ENCODE measurements at places on chromosomes 6 and 20. TPM values are rescaled to one million over a fixed set of nuclear protein-coding genes. Genes with fewer than 3 reads are reported as not detected.

Gene TRIM26
- 40.4 TPM for total RNA-seq

Gene TAF4
- total RNA-seq, result 15.9 TPM

Gene CCN2
- 102 TPM for total RNA-seq

Gene DPPA5
- total RNA-seq, result not detected

- no peak for DNase-seq
These were observed 5.7 kb upstream of the TRIM40 start for GRCh38 chr6:30130179-30130679.

GRCh38 chr6:35191889-35192288 lies 21.9 kb upstream of the SCUBE3 start:
- DNase-seq, result no peak

DNA sequence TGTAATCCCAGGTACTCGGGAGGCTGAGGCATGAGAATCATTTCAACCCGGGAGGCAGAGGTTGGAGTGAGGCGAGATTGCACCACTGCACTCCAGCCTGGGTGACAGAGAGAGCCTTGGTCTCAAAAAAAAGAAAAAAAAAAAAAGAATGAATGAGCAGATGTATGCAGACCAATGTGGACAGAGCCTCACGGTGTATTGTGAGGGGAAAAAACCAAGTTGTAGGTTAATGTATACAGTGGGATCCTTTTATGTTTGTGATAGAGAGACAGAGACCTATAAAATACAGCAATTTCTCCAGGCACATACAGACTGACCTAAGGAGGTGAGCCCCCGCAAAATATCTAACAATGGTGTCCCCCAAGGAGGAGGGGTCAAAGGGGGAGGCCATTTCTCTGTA lies 11.7 kb downstream of the TGM2 start:
- DNase-seq, result no peak

- no peak for DNase-seq
These were observed 105.2 kb upstream of the FOXP4 start for GRCh38 chr6:41440958-41441357.

DNA sequence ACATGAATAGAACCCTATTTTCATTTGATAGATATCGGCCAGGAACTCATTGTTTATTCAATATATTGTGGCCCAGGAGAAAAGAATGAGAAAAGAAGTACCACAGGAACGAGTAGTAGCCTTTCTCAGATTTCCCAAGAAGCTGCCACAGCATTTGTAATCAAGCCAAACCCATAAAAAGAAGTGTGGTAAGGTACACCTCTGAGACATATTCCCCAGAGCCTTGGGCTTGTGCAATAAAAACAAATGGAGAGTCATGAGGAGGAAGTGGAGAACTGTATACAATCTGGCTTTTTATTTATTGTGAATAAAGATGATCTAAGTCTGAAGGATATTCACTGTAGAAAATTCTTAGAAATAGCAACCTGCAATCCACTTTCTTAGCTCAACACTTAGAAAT lies 36.7 kb downstream of the KIF6 start:
- no peak for DNase-seq

GRCh38 chr6:32603888-32604287 lies 14.2 kb upstream of the HLA-DRB1 start:
- no peak for DNase-seq

GRCh38 chr6:163776196-163776905 lies 361.8 kb downstream of the QKI start:
- DNase-seq, result no peak

GRCh38 chr6:156402227-156402626 lies 375.0 kb upstream of the ARID1B start:
- no peak for DNase-seq

DNA sequence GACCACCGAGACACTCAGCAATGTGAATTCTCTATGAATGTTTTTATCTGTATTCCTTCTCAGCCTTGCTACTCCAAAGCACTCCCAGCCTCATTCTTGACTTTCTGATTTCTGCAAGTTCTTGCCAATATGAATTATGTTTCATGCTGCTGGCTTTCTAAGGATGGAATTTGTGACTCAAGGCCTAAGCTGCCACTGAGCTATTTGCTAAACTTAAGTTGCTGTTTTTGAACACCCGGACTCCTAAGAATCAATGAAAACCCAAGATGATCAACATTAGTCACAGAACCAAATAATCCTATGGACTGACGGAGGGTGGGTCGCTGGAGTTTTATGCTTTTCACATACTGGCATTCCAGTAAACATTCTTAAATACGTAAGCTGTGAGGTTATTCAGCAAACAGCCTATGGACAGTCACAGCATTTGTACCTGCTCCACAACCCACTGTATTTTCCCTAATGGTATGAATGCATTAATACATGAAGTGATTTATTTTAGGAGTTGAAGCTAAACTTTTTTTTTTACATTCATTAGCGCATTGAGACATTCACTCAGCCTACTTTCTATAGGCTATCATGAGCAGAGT lies 8.2 kb upstream of the PXDC1 start:
- no peak for DNase-seq

GRCh38 chr20:2521369-2522305 lies 12.9 kb upstream of the ZNF343 start:
- DNase-seq, result no peak

DNA sequence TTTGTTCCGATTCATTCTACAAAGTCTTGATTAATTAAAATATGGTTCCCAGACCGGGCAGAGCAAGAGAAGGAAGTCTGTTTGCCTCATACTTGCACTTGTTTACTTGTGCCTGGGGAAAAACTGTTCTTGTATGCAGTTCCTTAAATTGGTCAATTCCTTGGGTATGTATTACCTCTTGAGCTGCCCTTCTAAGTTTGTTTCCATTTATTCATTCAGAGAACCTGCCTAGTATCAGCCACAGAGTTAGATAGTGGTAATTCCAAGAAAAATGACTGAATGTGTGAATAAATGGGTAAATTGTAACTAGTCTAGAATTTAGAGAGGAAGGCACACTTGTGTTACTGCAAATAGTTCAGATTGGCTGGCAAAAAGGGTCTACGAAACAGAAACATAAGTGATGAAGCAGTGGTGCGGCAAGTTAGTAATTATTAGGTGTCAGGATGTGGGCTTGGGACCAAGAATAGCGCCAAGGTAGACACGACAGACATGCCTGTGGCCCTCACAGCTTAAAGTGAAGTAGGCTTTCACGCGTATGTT lies 525 bp upstream of the MAK start:
- DNase-seq, result no peak
